ENCODE measurements at places on chromosomes 4 and X.

DNA sequence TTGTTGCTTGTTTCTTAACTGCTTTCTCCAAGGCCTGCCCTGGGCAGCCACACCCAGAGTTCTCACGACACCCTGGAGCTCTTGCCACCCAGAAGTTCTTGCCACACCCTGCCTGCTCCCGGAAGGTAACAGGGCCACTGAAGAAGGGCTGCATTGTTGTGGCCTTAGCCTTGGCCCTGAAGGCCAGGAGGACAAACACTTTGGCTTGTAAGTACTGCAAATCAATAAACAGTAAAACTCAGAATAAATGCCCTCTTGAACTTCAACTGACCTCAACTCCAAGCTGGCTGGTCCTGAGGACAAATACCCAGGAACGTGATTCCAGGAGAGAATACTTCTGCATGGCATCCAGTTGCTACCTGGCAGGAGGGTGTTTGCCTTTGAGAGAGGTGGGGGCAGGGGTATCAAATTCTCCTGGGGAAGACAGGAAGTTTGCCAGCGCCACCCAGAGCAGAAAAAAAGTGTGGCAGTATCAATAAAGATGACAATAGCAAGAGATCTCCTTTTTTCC lies 54.1 kb downstream of the TLR10 start:
- DNase-seq, result no peak

DNA sequence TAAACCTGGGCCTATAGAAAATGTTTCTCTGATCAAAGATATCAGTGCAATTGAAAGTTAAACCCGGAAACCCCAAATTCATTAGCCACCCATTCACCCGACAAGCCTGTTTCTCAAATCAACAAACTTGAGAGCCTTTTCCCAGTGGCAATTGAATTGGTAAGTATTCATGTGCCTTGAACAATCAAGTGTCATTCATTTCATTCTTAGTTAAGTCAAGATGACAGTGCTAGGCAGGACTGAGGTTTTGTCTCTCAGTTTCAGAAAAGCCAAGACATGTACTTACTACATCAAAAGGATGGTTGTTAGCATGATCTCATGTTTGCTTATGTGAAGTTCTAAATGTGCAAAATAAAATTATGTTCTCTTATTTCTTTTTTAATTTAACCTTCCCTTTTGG lies 32.3 kb downstream of the CC2D2A start:
- DNase-seq, result no peak

DNA sequence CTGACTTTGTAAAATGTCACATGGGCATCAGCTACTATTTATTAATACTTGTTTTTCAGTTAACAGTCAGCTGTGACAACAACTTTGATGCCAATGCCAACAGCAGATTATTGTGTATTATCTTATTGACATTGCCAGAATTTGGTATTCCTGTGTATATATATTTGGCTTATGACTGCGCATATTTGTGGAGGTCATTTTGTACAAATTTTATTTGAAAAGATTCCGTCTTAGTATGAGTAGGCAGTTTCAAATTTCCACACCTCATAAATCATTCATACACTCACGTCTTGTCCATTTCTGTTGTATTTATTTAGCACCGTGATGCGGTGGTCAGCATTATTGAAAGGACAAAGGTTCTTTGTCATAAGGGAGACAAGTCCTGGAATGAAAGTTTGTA lies 558.2 kb upstream of the NDST4 start:
- DNase-seq, result no peak

DNA sequence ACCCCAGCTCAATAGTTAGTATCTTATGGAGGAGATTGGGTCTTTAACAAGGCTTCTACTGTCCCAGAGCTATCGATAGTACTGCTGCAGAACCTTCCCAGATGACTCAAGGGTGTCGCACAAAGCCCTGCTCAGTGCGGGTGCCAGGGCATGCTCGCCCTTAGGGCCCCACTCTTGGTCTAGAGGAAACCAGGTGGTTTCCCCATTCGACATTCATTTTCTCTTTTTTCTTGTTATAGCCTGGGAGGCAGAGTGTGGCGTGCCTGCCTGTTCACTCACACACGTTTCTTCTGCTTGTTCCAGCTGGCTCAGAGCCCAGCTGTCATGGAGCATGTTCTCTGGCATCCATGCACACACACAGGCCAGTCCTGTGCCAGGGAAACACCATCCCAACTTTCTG lies 144.5 kb downstream of the SMIM20 start:
- no peak for DNase-seq

DNA sequence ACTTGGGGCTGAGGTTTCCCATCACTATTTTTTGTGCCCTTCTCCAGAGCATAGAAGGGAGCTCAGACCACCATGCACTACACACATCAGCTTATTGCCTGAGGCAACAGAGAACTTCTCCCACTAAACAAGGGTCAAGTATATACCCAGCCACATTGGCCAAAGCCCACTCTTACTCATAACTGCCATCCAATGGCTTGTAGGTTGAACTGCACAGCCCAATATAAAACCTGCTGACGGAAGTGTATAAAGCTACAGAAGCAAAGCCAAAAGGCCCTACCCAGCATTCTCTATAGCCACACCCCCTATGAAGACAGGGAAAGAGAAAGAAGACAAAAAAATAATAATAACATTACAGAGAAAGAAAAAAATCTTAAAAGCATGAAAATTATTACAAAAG lies 139.7 kb downstream of the LRBA start:
- no peak for DNase-seq

DNA sequence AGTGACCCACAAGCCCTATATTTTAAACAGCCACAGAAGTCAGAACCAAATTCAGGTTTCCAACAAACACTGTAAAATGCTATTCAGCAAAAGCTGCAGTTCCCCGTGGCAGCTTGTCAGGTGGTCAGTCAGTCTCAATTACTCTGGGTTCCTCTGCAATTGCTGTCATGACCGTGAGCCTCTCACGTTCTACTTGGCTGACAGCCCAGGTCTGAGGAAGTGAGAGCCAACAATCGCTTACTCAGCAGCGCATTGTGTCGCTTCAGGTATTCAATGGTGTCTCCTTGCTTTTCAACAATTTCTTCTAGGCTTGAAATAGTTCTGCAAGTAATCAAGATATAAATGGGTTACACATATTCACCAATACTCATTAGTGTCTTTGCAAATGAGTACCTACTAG lies 25.8 kb downstream of the TRIM75 start:
- no peak for DNase-seq

DNA sequence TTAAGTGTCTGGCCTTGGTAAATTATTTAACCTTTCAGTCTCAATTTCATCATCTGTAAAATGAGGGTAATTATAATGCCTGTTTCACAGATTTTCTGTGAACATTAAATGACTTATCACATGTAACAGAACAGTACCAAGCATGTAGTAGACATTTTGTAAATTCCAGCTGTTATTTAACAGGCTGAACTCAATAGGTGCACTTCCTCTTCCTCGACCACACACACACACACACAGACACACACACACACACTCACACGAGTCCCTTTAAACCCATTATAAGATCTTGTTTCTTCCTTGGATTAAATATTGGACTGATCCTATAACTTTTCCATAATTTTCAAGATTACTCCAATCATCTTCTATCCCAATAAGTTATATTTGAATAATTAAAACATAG lies 53.4 kb upstream of the COL25A1 start:
- DNase-seq, result no peak

GRCh38 chrX:107429090-107429489 lies 20.4 kb upstream of the FRMPD3 start:
- DNase-seq, result no peak

GRCh38 chr4:152340818-152341217 lies 195.1 kb downstream of the FBXW7 start:
- DNase-seq, result no peak

DNA sequence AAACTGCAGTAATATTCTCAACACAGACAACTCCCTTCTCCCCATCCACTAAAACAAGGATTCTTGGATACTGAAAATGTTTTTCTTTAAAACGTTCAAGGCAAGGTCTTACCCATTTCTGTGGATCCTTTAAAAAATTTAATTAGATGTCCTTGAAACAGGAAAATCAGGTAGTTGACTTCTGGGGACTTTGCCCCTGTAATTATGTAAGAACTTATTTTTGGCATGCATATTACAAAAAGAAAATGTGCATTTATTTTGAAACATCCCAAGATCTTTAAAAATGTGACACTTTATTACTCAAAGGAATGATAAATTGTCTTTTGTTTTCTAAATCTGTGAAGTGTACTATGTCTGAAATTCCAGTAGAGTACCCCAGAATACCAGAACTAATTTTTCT lies 25.8 kb downstream of the GUCY1B1 start:
- no peak for DNase-seq

- DNase-seq, result no peak
Measured at GRCh38 chr4:176478076-176478475, 158.3 kb downstream of the SPCS3 start.

DNA sequence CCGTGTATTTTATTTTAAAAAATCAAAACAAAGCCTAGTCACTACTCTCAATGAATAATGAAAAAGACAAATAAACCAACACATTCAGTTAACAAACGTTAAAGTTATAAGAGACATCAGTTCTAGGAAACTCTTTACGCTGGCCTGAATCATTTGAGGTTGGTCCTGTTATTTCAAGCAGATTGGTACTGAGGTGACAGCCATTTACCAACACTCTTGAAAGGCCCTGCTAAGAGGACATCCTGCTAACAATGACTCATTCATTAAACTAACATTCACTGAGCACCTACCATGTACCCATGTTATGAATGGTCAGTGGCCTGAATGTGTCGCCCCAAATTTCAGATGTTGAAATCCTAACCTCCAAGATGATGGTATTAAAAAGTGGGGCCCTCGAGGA lies 57.1 kb upstream of the ADGRG2 start:
- no peak for DNase-seq

DNA sequence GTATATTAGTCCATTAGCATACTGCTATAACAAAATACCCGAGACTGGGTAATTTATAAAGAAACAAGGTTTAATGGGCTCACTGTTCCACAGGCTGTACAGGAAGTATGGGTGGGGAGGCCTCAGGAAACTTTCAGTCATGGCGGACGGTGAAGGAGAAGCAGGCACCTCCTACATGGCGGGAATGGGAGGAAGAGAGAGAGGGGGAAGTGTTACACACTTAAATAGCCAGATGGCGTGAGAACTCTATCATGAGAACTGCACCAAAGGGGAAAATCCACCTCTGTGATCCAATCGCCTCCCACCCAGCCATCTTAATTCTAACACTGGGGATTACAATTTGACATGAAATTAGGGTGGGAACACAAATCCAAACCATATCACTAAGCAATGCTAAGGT lies 98.9 kb upstream of the SH3RF1 start:
- no peak for DNase-seq

- DNase-seq, result no peak
Measured at GRCh38 chrX:9576059-9576458, 111.2 kb downstream of the TBL1X start.

DNA sequence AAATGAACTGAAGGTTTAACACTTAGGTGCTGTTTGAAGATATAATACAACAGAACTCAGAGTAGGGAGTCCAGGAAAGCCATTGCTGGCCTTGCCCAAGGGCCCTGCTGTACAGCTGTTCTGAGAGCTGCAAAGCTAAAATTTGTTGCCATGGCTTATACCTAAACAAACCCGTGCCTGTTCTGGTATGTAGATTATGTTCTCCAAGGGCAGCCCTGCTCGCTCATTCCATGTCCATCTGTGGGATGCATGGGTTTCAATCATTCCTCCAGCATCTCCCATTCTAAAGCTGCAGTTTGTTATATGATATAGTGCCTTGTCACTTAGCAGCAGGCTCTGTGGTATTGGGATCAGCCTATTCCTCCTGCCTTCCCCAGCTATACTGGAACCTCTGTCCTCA lies 80.8 kb upstream of the BMPR1B start:
- DNase-seq, result no peak

DNA sequence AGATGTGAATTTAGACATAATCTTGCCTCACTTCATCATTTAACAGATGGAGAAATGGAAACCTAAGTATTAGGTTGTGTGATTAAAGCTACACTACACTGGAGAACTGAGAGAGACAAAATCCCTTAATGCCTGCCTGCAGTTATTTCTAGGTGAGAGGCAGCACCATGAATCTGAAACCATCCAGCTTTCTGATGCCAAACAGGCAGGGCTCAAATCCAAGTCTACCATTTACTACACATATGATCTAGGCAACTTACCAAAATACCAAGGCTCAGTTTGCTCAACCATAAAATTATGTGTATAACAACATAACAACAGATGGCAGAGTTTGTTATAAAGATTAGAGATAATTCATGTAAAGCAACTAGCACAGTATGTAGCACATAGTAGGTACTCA lies 38.7 kb downstream of the GABRA4 start:
- DNase-seq, result no peak

GRCh38 chr4:2931512-2932301 lies 31.5 kb downstream of the NOP14 start:
- DNase-seq, result no peak

DNA sequence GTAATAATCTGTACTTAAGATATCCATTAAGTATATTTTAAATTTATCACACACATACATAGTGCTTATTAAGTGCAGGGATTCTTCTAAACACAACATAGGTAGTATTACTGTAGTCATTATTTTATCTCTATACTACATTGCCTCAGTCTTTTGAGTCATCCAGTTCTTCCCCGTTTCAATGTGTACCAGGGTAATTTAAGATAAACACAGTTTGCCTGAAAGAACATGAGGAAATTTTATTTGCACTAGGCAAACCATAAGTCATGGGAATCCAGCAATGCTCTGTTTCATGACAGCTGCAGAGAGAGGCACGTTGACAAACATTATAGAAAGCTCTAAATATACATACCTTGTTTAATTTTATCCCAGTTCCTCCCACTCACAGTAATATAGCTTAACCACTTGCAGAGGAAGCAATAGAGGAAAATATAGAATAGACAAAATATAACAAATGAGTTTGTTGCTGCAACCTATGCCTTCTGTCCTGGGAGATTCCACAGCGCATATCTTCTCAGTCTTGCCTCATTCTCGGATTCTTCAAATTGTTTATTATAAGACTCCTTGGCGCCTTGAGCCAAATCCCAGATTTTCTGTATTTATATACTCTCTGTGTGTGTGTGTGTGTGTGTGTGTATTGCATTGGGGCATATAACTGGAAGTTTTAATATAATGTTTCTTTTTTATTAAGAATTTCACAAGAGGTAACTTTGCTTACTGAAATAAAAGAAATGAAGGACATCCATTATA lies 258.6 kb downstream of the FAM133A start:
- DNase-seq, result no peak

DNA sequence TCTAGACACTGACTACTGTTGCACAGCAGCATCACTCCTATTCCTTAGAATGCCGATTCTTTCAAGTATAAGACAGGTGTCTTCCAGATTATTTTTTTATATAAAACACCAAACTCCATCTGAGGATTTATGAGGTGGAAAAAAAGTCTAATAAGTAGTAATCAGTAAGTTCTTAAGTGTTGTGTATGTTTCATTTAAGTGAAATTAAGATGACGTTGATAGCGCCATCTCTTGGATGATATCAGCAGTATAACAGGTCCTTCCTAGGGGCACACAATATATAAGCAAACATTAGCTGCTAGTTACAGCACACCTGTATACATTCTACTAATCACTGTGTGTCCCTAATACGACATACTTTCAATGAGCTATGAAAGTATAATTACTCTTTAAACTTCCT lies 99.6 kb upstream of the STS start:
- DNase-seq, result no peak

GRCh38 chr4:114286262-114286810 lies 306.9 kb upstream of the ARSJ start:
- no peak for DNase-seq

GRCh38 chr4:54032558-54033135 lies 31.8 kb downstream of the CHIC2 start:
- no peak for DNase-seq

- DNase-seq, result no peak
Measured at GRCh38 chr4:8181119-8181518, 18.0 kb upstream of the SH3TC1 start.

Measured in stimulated activated CD8-positive, alpha-beta memory T cell treated with anti-CD3 and anti-CD28 coated beads, Interleukin-7, amount 100 ng/mL, for 1 hour (primary cell).